Activated CD8-positive, alpha-beta memory T cell treated with anti-CD3 and anti-CD28 coated beads for 1 hour (primary cell): ENCODE measurements at places on chromosomes 4 and X.

GRCh38 chr4:79673898-79674297, 265.9 kb upstream of the GK2 start:
- no peak for DNase-seq

DNA sequence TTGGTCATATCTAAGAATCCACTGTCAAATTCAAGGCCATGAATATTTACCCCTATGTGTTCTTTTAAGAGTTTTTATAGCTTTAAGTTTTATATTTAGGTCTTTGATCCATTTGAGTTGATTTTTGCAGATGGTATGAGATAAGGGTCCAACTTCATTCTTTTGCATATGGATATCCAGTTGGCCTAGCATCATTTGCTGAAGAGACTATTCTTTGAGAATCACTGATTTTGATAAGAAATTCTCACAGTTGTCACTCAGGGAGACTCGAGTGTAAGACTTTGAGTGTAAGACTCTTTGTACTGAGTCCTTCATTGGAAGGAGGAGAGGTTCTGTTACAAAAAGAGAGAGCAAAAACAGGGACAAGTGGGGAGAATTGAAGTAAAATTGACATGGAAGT, 74.8 kb downstream of the CBLL2 start:
- no peak for DNase-seq

DNA sequence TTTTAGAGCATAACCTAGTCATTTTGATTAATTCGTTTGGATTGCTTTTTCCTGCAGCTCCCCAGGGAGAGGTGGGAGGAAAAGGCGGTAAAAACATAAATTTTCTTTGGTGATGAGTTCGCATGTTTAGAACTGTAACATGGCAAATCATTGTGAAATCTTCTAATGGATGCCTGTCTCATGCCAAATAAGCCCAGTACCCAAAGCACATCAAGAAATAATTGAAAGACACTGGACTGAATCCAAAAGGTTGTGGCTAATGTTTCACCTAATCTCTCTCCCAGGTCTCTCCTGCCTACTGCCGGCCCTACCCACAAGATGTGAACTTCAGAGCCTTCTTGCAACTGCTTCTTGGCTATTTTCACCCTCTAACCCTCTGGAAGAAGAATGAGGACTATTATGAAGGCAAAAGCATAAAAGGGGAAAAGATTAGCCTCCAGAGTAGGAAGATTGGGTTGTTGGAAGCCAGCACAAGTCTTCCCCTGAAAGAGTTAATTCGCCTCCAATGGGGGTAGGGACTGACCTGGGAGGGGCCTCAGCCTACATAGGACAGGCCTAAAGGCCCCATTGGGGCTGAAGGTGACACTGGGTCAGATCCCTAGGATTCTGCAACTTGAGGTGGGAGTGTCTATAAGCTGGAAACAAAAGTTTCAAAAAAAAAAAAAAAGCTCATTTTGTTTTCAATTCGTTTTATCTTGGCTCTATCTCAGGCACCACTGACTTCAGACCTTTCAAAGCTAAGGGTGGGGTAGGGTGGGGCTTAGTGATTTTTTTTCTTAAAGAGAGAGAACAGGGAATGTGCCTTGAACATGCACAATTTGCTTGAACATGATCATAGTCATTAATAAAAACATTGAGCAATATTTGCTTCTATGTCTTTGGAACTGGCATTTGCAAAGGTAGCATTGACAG, 278.6 kb upstream of the KLF3 start:
- DNase-seq, result no peak

DNA sequence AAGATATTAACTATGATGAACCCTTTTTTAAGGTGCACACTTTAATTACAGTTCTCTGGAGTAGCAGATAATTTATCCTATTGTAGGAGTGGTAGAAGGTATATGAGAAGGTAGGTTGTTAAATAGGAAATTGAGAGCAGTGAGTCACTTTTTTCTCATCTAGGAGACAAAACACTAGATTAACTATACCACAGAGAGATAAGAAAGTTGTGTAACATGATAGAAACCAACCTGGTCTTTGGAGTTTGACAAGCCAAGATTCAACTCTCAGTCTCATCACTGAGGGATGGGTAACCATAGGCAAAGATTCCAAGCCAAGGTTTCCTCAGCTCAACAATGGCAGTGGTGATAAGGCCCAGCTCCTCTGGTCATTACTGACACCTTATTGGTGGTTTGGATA, 104.0 kb downstream of the MAD2L1 start:
- no peak for DNase-seq

GRCh38 chr4:139740121-139740520, 74.5 kb downstream of the MGST2 start:
- no peak for DNase-seq

- no peak for DNase-seq
Measured at GRCh38 chrX:10570601-10571000, 49.8 kb downstream of the MID1 start.

DNA sequence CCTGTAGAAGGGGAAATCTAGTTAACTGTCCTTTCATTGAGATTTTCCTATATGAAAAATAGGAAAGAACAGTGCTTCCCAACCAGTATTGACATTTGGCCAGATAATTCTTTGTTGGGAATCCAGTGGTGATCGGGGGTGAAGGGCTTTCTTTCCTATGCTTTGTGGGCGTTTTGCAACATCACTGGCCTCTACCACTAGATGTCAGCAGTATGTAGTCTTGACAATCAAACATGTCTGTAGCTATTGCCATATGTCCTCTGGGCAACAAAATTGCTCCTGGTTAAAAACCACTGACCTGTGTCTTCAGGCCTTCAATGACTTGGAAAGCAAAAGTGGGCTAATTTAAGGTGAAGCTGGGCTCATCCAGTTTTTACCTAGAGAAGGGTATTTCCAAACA, 658.5 kb downstream of the DACH2 start:
- no peak for DNase-seq

- DNase-seq, result no peak
Measured at GRCh38 chrX:73964579-73964978, 339.4 kb upstream of the ZCCHC13 start.

GRCh38 chr4:125750828-125751466, 436.2 kb downstream of the FAT4 start:
- no peak for DNase-seq

DNA sequence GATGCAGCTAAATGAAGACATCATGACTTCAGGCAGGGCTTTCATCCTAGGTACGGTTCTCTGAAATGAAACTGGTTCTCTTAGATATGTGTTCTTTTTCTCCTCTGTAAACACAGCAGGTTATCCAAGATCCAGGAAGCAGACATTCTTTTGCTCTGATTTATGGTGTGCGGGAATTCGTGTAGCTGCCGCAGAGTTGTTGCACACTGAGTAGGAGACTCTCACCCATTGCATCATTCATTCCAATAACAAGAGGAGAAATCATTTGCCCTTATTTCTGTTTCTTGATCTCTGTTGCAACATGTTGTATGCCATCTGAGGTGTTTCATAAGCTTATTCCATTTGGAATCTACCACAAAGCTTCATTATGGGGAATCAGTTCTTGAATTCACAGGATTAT, 133.6 kb upstream of the VCX2 start:
- DNase-seq, result no peak
